ENCODE measurements at places on chromosomes 3 and 15.

DNA sequence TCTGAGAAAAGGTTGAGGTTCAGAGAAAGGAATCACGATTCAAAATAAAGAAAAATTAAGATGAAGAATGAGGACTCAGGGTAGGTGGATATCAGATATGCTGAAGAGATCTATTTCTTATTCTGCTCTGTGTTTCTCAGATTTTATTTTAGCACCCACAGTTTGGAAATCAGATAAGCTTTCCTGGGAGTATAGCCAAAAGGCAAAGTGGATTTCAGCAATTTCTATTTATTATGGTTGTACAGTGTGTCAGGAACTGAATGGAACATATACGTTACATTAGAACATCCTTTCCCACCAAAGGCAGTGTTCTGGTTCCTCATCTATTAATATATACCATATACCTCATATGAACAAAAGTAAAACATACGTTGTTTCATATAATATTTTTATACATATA lies 18.9 kb downstream of the PEX5L start:
- DNase-seq: no peak

GRCh38 chr15:22895465-22896190 lies 57.2 kb downstream of the NIPA2 start:
- peak; percentile 78 for DNase-seq

- no peak for DNase-seq
These were observed 204.7 kb upstream of the GAP43 start for GRCh38 chr3:115418583-115418982.

DNA sequence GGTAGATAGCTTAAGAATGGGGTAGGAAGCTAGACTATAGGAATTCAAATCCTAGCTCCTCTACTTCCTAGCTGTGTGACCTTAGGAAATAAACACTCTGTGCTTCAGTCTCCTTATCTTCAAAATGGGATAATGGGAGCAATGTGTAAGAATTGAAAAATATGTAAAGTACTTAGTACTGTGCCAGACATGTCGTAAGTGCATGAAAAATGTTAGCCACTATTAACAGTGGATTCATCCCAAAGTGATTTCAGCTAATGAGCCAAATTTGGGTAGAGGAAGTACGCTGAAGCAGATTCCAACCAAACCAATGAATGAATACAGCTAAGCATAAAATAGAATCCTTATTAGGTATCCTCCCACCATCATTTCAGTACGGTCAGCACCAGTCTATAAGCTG lies 192.1 kb downstream of the RORA start:
- no peak for DNase-seq

DNA sequence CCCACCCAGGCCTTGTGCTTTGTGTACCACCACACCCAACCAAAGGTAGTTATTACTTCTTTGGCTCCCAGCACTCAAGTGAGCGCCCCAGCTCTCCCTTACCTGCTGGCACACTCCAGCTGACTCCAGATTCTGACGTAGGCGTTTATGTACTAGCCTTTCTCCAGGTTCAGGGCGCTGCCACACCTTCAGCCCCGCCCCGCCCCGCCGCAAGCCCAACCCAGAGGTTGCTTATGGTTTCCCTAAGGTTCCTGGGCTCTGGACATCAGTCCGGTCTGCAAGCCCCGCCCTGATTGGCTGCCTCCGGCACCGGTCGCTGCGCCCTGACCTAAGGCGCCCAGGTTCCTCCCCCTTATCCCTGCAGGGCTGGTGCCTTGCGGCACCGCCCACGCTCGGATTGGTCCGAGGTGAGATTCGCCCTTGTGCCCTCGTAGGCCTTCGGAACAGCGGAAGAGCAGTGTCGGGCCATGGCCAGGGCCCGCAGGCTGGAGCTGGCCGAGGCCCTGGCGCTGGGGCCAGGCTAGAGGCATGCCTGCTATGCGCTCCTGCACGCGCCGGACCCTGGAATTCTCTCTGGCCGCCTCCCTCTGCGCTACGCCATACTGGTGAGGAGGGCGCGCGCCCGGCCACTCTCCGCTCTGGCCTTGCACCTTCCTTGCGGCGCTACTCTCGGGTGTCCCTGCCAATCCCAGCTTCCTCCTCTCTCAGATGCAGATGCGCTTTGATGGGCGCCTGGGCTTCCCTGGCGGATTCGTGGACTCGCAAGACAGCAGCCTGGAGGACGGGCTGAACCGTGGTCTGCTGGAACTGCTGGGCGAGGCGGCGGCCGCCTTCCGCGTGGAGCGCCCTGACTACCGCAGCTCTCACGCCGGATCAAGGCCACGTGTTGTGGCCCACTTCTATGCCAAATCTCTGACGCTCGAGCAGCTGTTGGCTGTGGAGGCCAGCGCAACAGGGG lies 19.8 kb upstream of the NUDT16 start:
- no peak for DNase-seq

- no peak for DNase-seq
These were observed 185.9 kb downstream of the MEIS2 start for GRCh38 chr15:36914466-36914865.

GRCh38 chr3:12999147-13000140 lies 73.8 kb downstream of the IQSEC1 start:
- DNase-seq: no peak

DNA sequence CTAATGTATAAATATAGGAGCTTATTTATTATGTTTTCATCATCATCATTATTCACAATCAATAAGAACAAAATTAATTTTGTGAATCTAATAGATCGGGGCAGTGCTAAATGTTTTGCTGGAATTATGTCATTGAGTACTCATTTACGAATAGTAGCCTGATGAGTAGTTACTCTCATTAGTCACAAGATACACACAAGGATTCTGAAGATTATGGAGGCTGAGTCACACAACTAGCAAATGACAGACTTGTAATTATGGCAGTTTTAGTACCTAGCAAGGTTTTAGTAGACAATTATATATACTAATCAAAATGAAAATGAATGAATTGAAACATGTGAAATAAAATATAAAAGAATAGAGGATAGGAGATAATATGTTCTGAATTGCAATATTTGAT lies 954.2 kb downstream of the CADM2 start:
- DNase-seq: no peak

- DNase-seq: peak; percentile 95
These were observed 271.0 kb upstream of the TBL1XR1 start for GRCh38 chr3:177468331-177468730.

DNA sequence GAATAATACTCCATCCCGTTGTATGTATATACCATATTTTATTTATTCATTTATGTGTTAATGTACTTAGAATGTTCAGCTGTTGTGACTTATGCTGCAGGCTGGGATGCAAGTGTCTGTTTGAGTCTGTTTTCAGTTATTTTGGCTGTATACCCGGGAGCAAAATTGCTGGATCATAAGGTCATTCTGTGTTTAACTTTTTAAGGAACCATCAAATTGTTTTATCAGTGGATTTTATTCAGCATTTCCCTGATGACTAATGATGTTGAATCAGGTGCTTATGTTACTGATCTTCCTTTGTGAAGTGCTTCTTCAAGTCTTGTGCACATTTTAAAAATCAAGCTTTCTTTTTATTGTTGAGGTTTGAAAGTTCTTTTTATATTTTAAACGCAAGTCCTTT lies 118.1 kb downstream of the SLC25A26 start:
- DNase-seq: peak; percentile 26

- peak; percentile 15 for DNase-seq
These were observed at the start of gene FGF12 for GRCh38 chr3:192727032-192727847. Gene FGF12, minus strand, starts transcription at chr3:192727541.

- DNase-seq: peak; percentile 37
These were observed 27.0 kb upstream of the POLG start for GRCh38 chr15:89361451-89362202.

DNA sequence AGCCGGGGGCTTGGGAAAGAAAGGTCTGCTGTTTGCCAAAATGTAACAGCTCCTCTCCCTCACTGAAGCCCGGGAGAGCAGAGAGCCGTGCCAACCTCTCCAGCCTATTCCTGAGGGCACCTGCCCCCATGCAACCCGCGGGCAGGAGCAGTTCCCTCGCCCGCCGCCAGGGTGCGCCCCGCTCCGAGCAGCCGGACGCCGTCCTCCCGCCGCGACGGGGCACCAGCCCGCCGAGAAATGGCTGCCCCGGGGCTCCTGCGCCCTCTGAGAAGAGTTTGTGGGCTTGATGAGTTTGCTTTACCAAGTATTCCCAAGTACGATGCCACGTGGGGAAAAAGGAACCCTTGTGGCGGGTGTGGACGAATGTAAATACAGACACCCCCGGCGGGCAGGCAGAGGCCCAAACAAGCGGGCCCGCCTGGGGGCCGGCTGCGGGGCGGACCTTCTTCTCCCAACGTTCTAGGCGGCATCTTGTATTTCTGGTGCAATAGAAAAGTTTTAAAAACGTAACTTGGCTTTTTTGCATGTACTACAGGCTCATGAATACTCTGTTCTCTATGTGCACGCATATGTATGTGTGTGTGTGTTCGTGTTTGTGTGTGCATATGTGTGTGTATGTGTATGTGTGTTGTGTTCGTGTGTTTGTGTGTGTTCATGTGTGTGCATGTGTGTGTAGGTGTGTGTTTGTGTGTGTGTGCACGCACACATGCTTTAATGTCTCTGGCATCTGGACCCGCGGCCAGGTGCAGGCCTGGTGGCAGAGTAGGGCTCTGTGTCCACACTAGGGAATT lies 162.9 kb downstream of the CHSY1 start:
- peak; percentile 25 for DNase-seq

GRCh38 chr3:10387881-10388609 lies 67.1 kb upstream of the SEC13 start:
- no peak for DNase-seq

GRCh38 chr3:23075496-23075895 lies 127.6 kb upstream of the UBE2E2 start:
- DNase-seq: peak; percentile 43

GRCh38 chr3:14397531-14397930 lies 4.9 kb upstream of the SLC6A6 start:
- no peak for DNase-seq

- no peak for DNase-seq
These were observed 168.5 kb upstream of the TPM1 start for GRCh38 chr15:62874064-62874463.

- DNase-seq: no peak
These were observed 20.2 kb upstream of the GCNT3 start for GRCh38 chr15:59591356-59591755.

GRCh38 chr3:16337856-16338540 lies 73.0 kb downstream of the OXNAD1 start:
- peak; percentile 70 for DNase-seq

DNA sequence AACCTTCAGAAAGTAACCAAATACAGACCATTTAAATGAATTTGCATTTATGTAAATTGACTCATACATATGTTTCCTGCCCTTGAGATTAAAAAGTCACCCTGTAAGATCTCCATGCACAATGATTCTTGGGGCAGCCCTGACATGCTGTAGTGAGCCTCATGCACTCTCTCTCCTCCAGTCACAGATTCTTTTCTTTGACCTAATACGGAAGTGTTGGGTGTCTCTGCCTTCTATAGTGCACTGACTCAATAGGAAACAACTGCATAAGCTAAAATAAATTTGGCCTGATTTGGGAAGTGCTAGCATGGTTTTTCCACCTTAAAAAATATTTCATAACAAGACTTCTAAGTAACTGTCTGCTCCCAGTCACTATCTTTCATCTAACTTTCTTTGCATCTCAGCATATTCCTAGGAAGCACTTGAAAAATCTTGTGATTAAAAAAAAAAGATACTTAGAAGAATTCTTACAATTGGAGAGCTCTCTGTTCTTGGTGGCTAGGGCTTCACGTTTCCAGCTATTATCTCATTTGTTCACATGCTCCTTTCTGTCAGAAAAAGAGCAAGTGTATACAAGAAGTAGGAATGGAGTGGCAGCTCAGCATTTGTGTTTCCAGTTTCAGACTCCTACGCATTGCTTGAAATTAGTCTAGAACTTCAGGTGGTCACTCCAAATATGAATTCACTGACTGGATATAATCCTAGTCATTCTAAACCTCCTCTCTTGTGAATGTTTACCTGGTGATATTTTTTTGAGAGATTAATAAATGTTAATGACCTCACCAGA lies 207.9 kb upstream of the COL8A1 start:
- no peak for DNase-seq

- no peak for DNase-seq
These were observed 48.8 kb downstream of the EPHB3 start for GRCh38 chr3:184610245-184610871.

- DNase-seq: no peak
These were observed 343.0 kb downstream of the ZBTB20 start for GRCh38 chr3:114804099-114804498.

DNA sequence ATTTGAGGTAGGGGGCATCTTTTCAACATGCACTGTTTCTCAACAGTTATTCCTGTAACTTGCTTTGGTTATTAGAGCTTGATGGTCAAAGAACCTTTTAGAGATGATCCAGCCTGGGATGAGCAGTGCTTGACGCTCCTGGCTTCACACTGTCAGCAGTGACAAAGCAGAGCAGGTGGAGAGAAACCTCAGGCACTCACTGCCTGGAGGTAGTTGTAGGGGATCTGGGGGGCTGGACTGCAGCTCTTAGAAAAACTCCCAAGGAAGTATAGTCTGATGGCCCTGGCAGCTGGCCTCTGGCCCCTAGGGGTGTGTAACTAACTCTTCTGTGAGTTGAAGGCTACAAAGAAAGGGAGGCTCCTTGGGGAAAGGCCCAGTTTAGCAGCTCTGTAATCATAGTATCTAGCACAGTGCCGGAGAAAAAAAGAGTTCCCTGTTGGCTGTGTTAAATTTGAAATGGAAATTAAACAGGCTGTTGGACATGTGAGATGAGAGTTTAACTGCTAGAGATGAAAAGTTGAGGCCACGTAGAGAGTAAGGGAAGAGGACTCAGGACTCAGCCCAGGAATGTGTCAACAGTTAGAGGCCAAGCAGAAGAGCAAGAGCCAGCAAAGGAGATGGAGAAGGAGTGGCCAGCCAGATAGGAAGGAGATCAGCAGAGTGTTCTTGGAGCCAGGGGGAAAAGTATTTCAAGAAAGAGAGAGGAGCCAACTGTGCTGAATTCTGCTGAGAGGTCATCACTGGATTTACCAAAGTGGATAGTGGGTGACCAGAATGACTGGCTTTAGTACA lies 14.2 kb downstream of the OXNAD1 start:
- DNase-seq: peak; percentile 15

GRCh38 chr3:73291541-73291940 lies 230.1 kb downstream of the EBLN2 start:
- no peak for DNase-seq

DNA sequence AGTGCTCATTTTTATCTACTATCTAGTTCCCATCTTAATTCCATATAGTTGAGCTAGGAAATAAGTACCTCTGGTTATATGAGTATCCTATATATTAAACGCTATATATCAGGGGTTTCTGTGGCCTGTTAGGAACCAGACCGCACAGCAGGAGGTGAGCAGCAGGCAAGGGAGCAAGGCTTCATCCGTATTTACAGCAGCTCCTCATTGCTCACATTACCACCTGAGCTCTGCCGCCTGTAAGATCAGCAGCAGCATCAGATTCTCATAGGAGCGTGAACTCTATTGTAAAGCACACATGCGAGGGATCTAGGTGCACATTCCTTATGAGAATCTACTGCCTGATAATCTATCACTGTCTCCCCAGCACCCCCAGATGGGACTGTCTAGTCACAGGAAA lies 23.0 kb downstream of the GSK3B start:
- no peak for DNase-seq

DNA sequence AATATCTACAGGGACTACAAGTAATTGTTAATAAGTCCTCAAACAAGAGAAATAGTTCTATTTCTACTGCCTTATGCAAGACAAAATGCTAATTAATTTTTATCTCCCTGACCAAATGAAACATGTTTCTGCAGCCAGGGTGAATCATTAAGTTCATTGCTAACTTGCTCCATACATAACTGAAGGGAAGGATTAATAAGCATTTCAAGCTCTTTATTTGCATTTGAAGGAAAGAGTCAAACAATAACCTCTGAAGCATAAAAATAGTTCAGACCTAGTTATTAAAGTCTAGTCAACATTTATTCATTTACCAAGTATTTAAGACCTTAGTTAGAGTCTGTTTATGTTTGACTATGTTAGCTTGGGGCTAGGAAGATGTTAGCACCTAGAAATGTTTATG lies 120.0 kb downstream of the ATP1B3 start:
- DNase-seq: no peak

GRCh38 chr15:65969865-65970816 lies 100.8 kb downstream of the RAB11A start:
- no peak for DNase-seq

All from LHCN-M2 (cell line).